ENCODE measurements at places on chromosomes 2 and 18.

- DNase-seq = peak; percentile 79
These were observed 456 bp downstream of the LRP1B start for GRCh38 chr2:142130111-142131009.

DNA sequence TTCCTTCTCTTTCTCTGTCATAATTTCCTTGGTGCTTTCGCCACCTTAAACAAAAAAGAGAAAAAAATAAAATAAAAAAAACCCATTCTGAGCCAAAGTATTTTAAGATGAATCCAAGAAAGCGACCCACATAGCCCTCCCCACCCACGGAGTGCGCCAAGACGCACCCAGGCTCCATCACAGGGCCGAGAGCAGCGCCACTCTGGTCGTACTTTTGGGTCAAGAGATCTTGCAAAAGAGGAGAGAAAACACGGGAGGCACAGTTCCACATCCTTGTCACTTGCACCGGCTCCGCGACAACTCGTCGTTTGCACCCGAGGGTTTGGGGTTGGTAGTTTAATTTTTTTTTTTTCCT, 1.8 kb upstream of the SP9 start:
- DNase-seq = no peak

GRCh38 chr2:25470806-25471205, 129.1 kb upstream of the DNMT3A start:
- DNase-seq = no peak

DNA sequence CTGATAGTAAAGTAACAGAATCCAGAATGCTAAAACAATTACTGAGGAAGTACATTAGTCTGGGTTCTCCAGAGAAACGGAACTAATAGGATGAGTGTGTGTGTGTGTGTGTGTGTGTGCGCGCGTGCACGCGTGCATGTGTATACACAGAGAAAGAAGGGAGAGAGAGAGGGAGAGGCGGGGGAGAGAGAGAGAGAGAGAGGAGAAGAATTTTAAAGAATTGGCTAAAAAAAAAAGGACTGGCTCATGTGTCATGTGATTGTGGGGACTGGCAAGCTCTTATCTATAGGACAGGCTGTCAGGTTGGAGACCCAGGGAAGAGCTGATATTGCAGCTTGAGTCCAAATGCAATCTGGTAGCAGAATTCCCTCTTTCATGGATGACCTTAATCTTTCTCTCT, 976.2 kb upstream of the CDH2 start:
- no peak for DNase-seq

GRCh38 chr2:73868204-73868978, 24.4 kb upstream of the ACTG2 start:
- no peak for DNase-seq

- DNase-seq = no peak
These were observed 1.8 kb upstream of the OXER1 start for GRCh38 chr2:42765686-42766085.

DNA sequence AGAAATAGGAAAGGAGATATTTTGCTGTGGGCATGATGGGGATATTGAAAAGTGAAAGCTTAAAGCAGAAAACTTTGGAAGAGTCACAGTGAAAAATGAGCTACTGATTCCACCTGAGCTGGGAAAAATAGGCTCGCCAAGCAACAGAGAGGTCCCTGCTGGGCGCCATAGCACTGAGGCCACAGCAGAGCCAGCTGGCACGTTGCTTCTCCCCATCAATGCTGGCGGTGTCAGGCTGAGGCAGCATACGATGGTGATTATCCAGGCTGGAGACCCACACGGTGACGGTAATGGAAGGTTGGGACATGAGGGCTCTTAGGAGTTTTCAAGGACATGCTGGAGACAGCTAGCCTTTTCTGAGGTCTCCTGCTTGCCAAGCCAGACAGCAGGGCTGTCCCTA, 25.8 kb upstream of the DTNB start:
- DNase-seq = no peak

All from left hindlimb (tissue), 1 donor.